ENCODE measurements at places on chromosomes 11 and 22. TPM values are rescaled to one million over a fixed set of nuclear protein-coding genes. Genes with fewer than 3 reads are reported as not detected.

DNA sequence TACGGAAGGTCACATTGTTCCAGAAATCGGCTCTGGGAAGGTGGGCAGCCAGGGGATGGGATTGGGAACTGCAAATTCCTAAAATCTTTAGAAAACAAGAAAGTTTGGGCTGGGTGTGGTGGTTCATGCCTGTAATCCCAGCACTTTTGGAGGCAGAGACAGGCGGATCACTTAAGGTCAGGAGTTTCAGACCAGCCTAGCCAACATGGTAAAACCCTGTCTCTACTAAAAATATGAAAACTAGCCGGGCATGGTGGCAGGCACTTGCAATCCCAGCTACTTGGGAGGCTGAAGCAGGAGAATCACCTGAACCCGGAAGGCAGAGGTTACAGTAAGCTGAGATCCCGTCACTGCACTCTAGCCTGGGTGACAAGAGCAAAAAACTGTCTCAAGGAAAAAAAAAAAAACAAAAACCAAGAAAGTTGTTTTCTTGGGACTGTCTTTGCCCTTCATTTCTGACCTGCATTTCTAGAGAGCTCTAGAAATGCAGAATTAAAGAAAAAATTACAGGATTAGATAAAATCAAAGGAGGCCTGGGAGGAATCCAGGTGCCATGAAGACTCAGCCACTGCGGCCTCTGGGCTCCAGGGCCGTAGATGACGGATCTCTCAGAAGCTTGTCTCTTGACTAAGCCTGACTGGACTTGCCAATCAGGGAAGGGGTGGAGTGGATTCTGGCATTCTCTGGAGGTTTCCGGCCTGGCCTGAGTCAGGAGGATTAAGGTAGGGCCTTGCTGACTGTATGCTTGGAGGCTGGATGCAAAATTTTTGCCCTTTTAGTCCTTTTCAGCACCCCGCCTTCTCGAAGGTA is 5.3 kb upstream of the MALAT1 start:
- H3K4me3 ChIP-seq: no peak overlapping the region
- peak overlapping the region; percentile 100 for H3K27ac ChIP-seq
- DNase-seq: peak; percentile 74

GRCh38 chr11:88979641-88980040 is 86.1 kb downstream of the GRM5 start:
- no peaks in the 10 kb centered on the region for H3K36me3 ChIP-seq
- no peaks in the 10 kb centered on the region for H3K4me1 ChIP-seq
- no peak for DNase-seq

DNA sequence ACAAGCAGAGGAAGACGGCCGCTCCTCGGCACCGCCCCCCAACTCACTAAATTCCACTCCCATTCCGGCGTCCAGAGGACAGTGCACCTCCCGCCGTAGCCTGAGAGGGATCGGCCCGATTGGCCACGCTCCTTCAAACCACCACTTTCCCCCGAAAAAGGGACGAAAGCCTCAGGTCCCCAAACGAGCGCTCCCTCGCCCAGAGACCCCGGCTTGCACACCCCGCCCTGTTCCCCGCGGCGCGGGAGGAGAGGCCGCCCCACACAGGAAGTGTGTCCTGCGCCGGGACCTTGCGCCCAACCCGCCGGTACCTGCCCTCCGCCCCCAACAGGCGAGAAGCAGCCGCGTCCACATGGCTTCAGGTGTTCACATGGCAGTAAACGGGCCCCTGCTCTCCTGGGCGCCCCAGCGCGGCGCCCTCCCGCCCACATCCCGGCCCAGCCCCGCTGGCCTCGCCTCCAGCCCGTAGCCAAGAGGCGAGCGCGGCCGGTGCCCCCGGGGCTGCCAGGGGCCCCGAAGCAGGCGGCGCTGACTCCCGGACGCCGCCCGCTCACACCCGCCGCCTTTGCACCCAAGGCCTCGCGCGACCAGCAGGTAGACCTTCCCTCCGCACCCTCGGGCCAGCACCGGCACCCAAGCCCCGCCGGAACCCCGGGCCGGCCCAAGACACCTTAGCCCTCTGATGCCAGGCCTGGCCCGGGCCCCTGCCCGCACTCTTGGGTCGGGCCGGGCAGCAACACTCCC is 849 bp downstream of the TCF20 start:
- DNase-seq: peak; percentile 88
- H3K27ac ChIP-seq: peak overlapping the region; percentile 79
- peaks cover 16% of the 10 kb centered on the region for H3K4me1 ChIP-seq
- no peaks in the 10 kb centered on the region for H3K27me3 ChIP-seq
- H3K36me3 ChIP-seq: no peaks in the 10 kb centered on the region

DNA sequence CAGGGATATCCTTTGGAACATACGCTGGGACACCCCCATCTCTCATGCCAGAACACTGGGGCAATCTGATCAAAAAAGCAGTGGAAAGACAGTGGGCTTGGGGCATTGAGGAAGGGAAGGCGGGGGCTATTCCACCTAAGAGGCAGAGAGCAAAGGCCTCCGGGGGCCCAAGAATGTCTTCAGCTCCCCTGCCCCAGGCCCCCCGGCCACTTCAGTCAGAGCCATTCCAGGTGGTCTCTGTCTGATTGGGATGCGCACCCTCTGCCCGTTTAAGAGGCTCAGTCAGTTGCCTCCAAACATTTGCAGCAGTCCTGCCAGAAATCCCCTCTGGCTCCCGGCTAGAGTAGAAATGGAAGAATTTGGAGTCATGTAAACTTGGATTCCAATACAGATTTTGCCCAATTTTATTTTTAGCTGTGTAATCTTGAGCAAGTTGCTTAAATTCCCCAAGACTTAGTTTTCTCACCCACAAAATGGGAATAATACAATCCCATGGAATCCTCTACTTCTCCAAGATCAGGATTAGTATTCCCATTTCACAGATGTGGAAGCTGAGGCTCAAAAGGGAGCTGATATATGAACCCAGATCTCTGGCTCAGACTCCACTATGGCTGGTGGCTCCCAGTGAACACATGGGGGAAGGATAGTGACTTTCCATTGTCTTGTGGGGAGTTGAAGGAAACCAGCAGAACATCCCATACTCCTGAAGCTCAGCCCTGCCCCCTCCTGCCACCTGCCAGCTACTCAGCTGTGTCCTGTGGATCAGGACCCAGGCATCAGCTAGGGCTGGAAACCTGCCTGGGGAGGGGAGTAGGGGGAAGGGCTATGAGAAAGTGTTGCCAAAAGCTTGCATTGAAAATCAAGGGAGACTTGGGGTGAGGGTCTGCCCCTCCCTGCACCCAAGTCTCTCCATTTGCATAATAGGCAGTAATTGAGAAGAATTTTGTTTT is 6.1 kb upstream of the WNT11 start:
- H3K4me3 ChIP-seq: no peak overlapping the region
- H3K4me1 ChIP-seq: no peaks in the 10 kb centered on the region
- H3K27me3 ChIP-seq: peaks cover 4% of the 10 kb centered on the region
- DNase-seq: no peak
- H3K36me3 ChIP-seq: no peaks in the 10 kb centered on the region
- no peak overlapping the region for H3K27ac ChIP-seq

GRCh38 chr22:39176143-39176713 is 23.7 kb upstream of the CBX7 start:
- peaks cover 53% of the 10 kb centered on the region for H3K4me1 ChIP-seq
- H3K4me3 ChIP-seq: no peak overlapping the region
- no peaks in the 10 kb centered on the region for H3K27me3 ChIP-seq
- DNase-seq: peak; percentile 69

DNA sequence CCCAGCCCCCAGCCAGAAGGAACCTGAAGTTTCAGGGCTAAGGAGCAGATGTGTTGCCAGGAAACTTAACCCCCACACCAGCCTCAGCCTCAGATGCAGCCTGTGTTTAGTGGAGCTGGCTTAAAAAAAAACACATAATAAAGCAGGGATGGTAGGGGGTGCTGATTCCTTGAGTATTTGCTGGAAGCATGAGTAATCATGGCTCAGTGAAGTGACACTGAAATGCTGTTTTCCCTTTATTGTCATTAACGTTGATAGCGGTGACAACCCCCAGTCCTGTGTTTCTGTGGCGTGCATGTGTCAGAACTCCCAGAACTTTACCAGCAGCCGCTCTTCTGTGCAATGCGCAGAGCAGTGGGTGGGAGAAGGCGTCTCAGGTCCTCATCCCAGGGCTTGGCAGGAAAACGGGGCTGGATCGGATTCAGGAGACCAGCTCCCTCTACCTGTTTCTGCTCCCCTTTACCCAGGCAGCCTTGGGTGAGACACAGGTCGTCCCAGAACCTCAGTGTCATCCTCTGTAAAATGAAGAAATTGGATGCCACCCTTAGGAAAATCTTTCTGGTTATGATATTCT is 1282.1 kb downstream of the TBC1D22A start:
- no peak overlapping the region for H3K4me3 ChIP-seq
- H3K4me1 ChIP-seq: no peaks in the 10 kb centered on the region
- no peaks in the 10 kb centered on the region for H3K36me3 ChIP-seq
- H3K27ac ChIP-seq: no peak overlapping the region

DNA sequence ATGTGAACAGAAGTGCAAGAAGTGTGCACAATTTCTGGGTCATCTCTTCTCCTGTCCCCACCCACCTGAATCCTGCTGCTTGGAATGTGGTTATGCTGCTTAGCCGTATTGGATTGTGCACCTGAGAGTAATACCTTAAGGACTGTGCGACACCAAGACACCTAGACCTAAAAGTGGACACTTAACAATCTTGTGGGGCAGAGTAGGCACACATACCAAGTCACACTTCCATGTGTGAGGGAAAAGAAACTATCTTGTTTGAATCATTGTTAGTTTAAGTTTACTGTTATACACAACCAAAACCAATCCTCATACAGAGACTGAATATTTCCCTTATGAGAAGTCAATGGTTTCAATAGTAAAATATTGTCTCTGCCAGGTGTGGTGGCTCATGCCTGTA is 93.7 kb downstream of the CCDC83 start:
- peaks cover 9% of the 10 kb centered on the region for H3K4me1 ChIP-seq
- H3K27me3 ChIP-seq: no peaks in the 10 kb centered on the region
- H3K27ac ChIP-seq: no peak overlapping the region
- DNase-seq: no peak
- H3K36me3 ChIP-seq: peaks cover under 1% of the 10 kb centered on the region
- no peak overlapping the region for H3K4me3 ChIP-seq

GRCh38 chr22:43466710-43467109 is 54.9 kb downstream of the MPPED1 start:
- DNase-seq: no peak
- no peaks in the 10 kb centered on the region for H3K4me1 ChIP-seq
- no peak overlapping the region for H3K4me3 ChIP-seq
- peaks cover 1% of the 10 kb centered on the region for H3K27me3 ChIP-seq
- H3K27ac ChIP-seq: no peak overlapping the region
- H3K36me3 ChIP-seq: no peaks in the 10 kb centered on the region

DNA sequence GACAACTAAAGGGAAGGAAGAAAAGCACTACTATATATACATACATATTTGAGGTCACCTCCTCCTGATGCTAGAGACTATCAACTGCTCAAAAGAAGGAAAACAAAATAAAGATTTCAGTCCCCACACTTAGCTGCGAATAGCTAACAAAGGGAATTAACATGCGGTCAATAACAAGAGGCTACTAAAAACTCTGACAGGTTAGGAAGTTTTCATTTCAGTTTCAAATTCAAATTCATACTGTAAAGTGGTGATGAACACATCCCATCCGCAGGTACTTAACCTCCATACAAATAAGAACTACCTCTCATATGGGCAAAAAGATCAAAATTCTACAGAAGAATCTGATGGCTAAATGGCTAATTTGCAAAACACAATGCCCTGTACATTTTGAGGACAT is 2.6 kb downstream of the NAP1L4 start:
- no peak for DNase-seq
- peaks cover 13% of the 10 kb centered on the region for H3K4me1 ChIP-seq
- peak overlapping the region; percentile 100 for H3K27ac ChIP-seq

Gene GLYAT
- not detected for total RNA-seq

Gene ANGPTL5
- total RNA-seq: not detected

Gene OR52I1
- not detected for total RNA-seq

Gene DCPS
- total RNA-seq: 40.2 TPM

Gene MMP8
- total RNA-seq: not detected

All from Caco-2 (cell line).